ENCODE measurements at places on chromosomes 3 and 15.

DNA sequence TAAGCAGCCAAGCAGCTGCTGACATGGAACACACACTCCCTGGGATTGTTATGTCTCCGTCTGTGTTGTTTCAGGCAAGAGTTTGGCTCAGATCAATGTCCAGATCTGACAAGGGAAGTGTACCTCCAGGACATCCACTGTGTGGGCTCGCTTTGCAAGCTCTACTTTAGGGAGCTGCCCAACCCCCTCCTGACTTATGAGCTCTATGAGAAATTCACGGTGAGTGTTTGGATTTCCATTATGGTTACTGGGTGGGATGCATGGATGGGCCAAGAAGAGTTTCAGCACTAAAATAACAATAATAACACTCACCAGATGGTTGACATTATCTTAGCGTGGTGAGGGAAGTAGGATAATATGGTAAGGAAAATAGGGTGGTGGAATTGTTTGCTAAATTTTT lies 74.1 kb downstream of the ARHGAP31 start:
- DNase-seq = no peak

DNA sequence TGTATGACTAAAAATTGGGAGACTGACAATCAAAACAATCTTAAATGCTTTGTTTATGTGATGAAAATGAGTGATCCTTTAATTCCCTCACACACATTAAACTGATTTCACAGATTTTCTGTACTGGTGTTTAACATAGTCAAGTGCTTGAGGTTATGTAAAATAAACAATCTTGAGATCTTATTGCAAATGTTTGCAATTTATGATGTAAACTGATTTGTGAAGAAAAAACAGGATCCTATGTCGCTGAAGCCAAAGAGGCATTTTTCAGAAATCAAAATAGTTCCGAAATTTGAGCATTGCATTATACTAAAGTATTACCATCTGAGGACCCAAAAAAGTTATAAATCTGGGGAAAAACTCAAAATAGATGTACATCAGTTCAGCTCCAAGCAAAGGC lies 12.7 kb downstream of the SHOX2 start:
- no peak for DNase-seq

- no peak for DNase-seq
These were observed 177.1 kb downstream of the CD47 start for GRCh38 chr3:107913701-107914100.

DNA sequence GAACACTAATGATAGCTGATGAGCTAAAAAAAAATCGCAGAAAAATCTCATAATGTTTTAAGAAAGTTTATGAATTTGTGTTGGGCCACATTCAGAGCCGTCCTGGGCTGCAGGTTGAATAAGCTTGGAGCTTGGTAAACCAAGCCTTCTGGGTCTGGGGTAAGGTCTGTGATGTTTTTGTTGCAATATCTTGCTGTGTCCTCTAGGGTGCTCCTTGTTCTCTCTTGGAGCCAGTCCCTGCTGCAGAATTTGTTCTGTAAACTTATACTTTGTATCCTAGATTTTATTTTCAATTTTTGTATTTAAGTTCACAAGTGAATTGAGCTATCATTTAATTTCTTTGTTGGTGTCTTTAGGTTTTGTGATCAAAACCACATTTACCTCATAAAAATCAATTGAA lies 143.7 kb downstream of the NR1D2 start:
- no peak for DNase-seq

DNA sequence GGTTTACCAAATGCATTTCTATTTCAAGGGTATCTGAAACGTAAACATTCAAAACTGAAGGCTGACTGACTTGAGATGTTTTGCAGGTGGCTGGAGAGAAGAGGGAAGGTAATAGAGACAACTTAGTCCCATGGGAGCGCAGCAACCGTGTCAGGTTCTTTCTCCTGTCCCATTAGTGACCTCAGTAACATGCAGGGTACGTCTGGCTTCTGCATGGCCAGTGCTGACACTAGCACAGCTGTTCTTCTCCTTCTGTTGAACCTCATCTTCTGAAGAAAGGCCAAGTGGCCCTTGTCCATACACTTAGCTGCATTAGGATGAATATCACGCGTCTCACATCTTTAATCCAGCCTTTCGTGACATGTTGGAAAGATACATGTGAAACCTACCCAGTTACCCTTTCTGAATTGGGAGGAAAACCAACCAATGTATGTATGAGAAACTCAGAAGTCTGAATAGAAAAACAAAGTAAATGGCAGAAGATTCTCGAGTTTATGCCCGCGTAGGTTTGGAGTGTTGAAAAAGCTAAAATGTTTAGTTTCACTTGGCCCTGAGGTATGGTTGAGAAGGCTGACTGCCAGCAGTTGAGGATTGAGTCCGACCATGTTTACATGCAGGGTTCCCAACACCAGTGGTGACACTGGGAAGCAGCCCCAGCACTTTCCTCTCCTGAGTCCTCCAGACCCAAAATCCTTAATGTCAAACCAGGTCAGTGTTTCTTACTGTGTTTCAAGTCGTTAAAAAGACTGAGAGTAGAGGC lies 10.3 kb downstream of the NCBP2 start:
- DNase-seq = no peak

GRCh38 chr3:33956206-33956605 lies 157.8 kb downstream of the PDCD6IP start:
- DNase-seq = no peak

DNA sequence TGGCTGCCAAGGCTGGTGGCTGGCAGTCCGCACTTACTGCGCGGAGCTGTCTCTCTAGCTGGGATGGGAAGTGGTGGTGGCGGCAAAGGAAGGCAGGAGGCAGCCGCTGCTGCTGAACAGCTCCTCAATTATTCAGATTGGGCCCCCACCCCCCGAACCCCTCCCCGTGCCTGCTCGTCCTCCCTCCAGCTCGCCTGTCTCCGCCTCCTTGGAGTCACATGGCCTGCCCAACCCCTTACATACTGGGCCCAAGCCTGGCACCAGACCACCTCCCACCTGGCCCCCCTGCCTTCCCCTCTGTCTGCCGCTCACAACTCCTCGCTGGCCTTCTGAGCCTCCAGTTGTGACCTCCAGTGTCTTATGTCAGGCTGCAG lies at the start of gene SLC7A14:
Gene SLC7A14, minus strand, starts transcription at position 139 of the 374 bp plus-strand sequence. CDS start 59,139 bp downstream, outside the sequence.
- no peak for DNase-seq

DNA sequence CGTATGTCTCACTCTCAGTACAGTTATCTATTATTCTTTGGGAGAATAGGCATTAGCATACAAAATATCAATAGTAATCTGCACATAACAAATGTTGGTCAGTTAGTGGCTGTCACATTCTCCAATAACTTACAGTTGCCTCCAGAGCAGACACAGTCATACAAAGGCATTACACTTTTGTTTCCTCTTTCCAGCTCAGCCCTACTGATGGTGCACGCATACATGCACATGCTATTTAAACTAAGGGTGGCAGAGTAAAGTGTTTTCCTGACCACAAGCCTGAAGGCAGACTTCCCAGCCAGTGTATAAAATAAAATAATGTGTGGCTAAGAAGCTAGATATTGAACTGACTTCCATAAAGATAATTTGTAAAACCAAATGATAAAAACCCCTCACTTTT lies 47.6 kb downstream of the PHLDB2 start:
- DNase-seq = no peak

DNA sequence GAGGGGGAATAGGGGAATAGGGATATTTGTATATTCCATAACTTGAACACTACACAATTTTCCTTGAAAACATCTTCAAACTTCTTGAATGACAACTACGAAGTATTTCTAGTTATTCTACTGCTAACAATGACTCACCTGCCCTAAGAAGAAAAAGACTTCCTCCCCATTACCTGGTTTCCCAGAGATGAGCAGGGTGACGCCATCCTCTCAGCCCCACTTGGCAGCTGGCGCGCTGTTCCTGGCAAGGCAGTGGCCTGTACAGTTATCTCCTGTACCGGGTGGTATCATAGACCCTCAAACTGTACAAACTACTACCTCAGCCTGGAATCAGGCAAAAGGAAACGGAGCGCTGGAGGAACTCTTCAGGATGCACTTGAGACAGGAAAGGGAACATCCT lies 10.4 kb downstream of the WDR82 start:
- DNase-seq = no peak

GRCh38 chr3:72972706-72973030 lies 23.9 kb upstream of the PPP4R2 start:
- no peak for DNase-seq

- DNase-seq = no peak
These were observed 115.0 kb downstream of the NR1D2 start for GRCh38 chr3:24060055-24060454.

- no peak for DNase-seq
These were observed 22.7 kb upstream of the OR5K1 start for GRCh38 chr3:98440283-98440682.

DNA sequence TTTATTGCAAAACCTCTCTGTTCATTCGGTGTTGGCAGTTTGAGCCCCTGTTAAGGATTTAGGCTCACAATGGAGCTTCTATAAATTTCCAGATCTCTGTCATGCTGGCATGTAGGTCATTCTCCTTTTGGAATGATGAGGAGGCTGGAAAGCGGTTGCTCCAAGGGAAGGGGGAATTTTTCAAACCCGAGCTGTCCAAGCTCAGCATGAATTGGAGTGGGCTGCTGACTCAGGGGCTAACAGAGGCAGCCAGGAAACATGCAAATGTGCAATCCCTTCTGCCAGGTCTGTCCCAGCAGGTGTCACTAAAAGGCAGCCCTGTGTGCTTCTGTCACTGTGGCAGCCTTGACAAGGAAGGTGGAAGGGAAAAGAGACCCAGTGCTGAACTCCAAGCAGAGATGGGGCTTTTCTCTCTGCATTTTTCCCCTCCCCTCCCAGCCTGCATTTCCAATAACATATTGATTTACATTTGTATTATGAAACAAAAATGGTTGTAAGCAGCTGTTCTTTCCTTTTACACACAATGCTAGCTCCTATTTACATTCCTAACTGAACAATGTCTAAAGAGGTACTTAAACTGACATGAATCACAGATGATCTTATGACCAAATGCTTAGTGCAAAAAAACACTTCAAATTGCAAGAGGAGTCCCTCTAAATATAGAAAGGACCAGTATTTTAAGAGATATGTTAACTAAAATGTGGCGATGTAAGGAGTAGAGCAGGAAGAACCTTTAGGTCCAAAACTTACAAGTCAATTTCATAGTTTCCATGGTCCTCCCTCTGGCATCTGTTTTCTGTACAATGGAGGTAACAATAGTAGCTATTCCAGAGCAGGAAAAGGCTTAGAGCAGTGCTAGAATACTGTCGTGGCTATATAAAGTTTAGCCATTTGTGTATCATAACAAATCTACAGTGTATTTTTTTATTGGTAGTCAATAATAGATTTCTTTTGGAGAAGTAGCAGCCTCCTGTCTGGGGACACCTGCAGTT lies 84.5 kb upstream of the ATP10A start:
- no peak for DNase-seq

DNA sequence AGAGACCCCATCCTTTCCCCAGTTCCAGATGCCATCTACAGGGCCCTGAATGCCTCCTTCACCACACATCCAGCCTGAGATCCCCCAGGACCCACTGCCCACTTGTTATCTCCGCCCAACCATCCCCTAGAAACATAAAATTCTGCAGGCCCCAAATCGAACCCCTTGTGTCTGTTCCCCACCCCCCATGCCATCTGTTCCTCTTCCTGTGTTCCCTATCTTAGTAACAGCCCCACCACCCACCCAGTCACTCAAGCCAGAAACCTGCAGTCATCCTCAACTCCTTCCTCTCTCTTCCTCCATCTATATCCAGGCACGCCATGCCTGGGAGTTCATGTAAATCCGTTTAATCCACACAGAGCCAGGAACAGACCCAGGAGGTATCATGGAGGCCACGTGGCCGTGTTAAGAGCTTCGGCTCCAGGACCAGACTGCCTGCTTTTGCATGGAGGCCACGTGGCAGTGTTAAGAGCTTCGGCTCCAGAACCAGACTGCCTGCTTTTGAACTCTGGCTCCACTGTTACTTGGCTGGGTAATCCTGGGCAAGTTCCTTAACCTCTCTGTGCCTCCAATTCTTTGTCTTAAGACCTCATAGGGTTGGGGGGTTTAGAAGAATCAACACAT lies 4.8 kb downstream of the CSRNP1 start:
- DNase-seq = peak; percentile 88

DNA sequence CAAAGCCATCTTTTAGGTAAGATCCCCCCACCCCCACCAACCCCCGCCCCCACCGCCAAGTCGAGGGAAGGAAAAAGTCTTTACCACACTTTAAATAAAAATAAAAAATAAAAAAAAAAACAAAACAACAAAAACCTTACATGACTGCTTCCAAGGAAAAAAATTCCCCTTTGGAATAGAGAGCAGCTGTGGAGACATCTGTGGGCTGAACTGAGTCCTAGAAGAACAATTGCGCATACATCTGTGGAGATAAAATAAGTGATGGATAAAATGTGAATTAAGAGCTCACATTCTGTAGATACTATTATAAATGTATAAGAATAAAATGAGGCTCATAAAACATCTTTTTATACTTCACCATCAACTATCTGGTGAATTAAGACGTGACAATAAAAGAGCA lies 601.7 kb upstream of the AGTR1 start:
- no peak for DNase-seq

DNA sequence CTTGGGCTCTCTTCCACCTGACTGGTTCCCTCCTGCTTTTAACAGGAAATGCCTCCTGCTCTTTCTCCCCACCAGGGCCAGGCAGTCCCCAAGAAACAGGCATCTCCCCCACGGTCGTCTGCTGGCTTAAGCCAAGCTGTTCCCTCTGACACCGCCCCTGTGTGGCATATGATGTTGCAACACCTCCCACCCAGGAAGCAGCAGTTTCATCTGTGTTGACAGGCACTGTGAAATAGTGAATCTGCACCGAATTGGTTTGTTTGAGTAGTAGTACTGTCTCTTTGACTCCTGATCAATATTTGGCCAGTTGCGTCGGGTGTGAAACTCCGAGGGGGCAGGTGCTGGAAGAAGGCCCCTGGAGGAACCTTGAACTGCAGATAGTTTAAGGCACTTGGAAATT lies 188.8 kb downstream of the FEZF2 start:
- no peak for DNase-seq

- DNase-seq = no peak
These were observed 60.2 kb downstream of the IL16 start for GRCh38 chr15:81256916-81257315.

GRCh38 chr3:37628711-37629301 lies 232.9 kb upstream of the CTDSPL start:
- DNase-seq = no peak

- DNase-seq = no peak
These were observed 38.2 kb downstream of the VPS13C start for GRCh38 chr15:62021991-62022600.

DNA sequence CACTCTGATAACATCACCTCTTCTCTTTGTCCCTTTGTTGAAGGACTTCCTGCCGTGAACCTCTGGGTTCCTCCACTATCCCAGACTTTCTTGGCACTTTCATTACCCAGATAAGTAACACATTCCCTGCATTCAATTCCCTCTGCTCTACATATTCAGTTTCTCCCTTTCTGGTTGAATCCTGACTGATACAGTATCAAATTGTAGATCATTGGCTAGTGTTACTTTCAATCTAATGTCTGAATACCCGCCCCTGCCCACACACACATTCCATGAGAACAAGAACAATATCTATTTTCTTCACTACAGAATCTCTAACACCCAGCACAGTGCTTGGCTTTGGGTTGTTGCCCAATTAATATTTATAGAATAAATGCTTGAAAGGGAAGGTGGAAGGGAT lies 163.5 kb downstream of the ABHD5 start:
- no peak for DNase-seq

- no peak for DNase-seq
These were observed 21.0 kb downstream of the ZNF80 start for GRCh38 chr3:114216186-114216970.
